ENCODE measurements at places on chromosomes 6 and 20.
A peak's percentile ranks its signal among the peaks of the same experiment; 100 is the strongest.

DNA sequence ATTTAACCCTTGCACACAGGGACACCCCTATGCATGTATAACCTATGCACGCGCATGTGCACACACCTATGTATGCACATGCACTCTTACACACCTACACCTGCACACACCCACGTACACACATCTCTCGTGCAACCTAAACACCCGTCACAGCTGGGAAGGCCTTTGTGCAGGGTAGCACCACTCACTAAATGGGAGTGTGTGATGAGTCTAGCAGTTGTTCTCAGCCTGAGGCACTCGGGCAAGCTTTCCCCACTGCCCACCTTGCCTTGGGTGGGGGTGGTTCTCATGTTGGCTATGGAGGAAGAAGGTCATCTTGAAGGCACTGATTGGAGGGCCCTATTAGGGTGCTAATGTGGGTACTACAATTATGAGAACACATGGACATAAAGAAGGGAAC lies 85.8 kb downstream of the DLL1 start:
- DNase-seq, result no peak

- DNase-seq, result no peak
Observed at GRCh38 chr20:38854654-38855066, 49.2 kb downstream of the PPP1R16B start.

DNA sequence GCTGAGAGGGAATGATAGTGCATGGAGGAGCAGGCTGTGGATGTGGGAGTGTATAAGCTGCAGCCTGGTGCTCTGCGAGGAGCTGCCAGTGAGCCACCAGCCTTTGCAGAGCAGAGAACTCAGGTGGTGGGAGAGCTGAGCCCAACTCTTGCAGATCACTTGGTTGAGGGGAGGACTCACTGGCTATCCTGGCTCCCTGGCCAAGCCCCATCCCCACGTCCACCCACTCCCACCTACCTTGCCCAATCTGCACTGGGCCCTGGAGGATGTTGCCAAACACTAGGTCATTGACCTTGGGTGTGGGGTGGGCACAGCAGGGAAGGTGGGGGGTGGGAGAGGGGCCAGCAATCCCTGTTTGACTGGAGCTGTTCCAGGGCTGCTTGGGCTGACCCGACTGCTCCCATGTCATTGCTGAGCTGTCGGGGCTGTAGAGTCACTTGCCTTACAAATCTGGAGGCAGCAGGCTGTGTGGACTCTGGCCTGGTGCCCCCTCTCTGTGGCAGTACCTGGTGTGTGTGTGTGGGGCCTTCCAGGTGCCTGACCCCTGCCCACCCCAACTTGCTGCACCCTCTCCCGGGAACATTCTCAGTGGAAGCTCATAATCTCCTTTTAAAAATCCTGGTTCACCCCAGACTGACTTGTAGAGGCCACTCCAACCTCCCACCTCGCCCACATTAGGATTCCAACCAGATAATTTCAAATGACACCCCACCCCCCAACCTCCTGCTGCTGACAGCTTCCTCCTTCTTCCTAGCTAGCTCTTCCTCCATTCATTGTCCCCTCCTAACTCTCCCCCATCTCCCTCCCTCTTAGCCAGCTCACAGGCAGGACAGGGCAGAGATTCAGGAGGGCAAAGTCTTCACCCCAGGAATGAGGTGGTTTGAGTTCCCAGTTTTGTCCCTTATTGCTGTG lies 162.3 kb downstream of the MRPL14 start:
- DNase-seq, result no peak

DNA sequence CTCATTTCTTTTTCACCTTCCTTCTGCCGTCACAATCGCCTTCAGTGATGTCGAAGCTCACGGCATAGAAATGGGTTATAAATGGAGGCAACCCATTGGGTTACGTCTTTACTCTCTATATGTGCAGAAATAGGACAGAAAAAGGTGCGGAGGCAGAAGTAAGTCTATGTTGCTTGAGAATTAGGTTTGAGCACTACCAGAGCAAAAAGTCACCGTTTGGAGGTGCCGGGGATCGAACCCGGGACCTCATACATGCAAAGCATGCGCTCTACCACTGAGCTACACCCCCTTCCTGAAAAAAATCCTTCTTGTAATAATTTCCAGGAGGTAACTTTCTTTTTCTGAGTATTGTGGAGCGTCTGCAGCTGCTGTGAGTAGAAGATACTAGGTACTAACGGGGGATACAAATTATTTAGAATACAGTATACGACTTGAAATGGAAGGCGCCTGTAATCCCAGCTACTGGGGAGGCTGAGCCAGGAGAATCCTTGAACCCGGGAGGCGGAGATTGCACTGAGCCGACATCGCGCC lies 134.2 kb downstream of the TRIM27 start:
- DNase-seq, result no peak

DNA sequence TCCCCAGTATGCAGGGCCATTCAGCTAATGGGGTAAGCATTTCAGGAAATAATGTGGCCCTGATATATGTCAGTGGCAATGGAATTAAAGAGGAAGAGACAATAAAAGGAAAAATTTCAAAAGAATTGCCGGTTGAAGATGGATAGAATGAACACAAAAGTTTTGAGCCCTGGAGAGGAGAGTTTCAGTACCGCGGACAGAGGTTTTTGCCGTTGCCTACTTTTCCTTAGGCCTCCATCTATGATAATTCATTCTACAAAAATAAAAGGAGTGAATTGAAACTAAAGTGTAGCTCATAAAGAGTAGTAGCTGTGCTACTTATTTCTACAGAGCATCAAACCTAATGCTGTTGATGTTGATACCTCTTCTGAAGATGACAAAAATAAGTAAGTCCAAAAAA lies 140.7 kb downstream of the RNASET2 start:
- no peak for DNase-seq

DNA sequence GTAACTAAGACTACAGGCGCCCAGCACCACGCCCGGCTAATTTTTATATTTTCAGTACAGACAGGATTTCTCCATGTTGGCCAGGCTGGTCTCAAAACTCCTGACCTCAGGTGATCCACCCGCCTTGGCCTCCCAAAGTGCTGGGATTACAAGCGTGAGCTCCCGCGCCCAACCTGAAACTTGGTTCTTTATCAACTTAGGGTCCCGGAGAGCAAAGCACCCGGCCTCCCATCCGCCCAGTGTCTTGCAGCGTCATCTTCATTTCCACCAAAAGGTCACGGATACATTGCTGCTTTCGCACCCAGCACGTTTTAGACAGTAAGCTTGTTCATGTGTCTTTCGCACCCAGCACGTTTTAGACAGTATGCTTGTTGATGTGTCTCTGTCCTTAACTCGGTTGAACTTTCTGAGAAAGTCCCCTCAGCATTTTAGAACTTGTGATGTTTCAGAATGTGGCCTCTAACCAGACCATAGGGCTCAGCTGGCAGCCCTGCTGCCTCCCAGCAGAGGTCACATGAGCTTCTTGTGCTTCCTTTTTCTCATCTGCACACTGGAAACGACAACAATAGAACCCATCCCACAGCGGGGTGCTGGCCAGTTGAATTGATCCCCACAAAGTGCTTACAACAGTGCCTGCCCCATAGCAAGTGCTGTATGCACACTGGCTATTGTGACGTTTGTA lies 48.8 kb downstream of the PRR18 start:
- no peak for DNase-seq

- DNase-seq, result peak; percentile 25
Observed at GRCh38 chr20:16115911-16116552, 457.2 kb downstream of the KIF16B start.

- no peak for DNase-seq
Observed at GRCh38 chr20:51625105-51625504, 82.6 kb upstream of the NFATC2 start.

GRCh38 chr6:33739571-33739970 lies 7.1 kb downstream of the IP6K3 start:
- no peak for DNase-seq

- DNase-seq, result peak; percentile 89
Observed at GRCh38 chr6:32894085-32895005, 40.4 kb downstream of the PSMB9 start.

- DNase-seq, result peak; percentile 39
Observed at GRCh38 chr6:54655162-54655561, 191.4 kb upstream of the FAM83B start.

- no peak for DNase-seq
Observed at GRCh38 chr6:148382861-148383260, 40.2 kb downstream of the SASH1 start.

- no peak for DNase-seq
Observed at GRCh38 chr6:100633096-100633777, 168.5 kb upstream of the SIM1 start.

DNA sequence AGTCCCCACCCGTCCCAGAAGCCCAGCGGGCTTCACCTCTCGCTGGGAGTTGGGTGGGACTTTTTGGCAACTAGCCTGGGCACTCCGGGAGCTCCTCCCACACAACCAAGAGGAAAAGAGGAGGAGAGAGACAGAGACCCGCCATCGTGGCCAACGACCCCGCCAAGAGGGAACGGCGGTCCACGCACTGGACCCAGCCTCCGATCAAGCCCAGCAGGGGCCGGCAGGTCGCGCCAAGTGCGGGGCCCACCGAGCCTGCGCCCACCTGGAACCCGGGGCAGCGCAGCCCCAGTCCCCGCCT lies 3.0 kb upstream of the TMEM14C start:
- no peak for DNase-seq

DNA sequence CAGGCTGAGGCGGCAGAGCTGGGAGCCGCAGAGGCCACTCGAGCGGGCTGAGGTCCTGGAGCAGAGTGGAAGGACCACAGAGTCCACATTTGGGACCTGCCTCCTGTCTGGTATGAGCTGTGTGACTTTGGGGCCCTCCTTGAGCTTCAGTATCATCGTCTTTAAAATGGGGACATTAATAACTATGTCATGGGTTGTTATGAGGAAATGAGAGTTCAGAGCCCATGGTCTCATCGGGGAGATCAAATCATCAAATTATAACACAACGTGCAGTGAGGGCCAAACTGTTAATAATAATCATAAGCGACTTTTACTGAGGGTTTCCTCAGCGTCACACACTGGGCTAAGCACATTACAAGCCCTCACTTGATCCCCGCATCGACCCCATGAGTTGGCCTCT lies 49.9 kb upstream of the CCDC167 start:
- DNase-seq, result no peak

- no peak for DNase-seq
Observed at GRCh38 chr20:52837378-52837777, 134.8 kb upstream of the TSHZ2 start.

DNA sequence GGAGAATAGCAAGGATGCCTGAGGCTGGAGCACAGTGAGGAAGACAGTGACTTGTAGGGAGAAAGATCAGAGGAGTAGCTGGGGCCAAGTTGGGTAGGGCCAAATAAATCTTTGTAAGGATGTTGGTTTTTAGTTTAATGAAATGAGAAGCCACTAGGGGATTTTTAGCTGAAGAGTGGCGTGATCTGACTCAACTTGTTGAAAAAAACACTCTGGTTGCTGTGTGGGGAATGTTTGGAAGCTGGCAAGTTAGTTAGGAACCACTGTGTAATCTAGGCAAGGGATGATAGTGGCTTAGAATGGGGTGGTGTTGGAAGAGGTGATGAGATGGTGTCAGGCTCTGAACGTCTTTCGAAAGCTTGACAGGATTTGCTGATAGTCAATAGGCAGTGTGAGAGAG lies 176.1 kb upstream of the HDDC2 start:
- DNase-seq, result no peak

DNA sequence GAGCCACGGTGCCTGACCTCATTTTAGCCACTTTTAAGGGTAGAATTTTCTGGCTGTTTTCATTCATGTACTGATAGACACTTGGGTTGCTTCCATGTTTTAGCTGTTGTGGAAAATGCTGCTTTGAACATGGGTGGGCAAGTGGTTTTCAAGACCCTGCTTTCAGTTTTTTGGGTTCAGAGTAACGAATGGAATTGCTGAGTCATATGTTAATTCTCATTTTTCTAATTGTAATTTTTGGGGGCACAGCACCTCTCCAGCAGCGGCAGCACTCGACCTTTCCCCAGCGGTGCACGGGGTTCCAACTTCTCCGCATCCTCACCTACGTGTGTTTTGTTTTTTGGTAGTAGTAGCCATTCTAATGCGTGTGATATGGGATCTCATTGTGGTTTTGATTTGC lies 5.4 kb downstream of the NQO2 start:
- DNase-seq, result no peak

GRCh38 chr6:24520929-24521546 lies 26.3 kb downstream of the ALDH5A1 start:
- no peak for DNase-seq

DNA sequence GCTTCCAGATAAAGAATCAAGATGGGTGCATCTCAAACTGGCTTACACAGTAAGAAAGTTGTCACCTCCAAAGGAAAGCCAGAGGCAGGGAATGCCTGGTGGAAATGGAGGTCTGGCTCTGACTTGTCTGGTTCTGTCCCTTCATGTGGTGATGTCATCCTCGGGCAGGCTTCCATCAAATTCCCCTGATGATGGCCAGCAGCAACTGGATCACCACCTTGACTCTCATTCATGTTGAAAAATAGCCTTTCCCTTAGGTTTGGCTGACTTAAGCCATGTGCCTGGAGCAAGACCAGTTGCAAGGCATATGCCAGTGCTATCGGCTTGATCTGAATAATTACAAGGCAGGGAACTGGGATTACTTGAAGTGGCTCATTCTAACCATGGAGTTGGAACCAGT lies 28.8 kb downstream of the IMPG1 start:
- no peak for DNase-seq

- DNase-seq, result peak; percentile 61
Observed at GRCh38 chr6:148747471-148748165, 788 bp downstream of the UST start.

- DNase-seq, result no peak
Observed at GRCh38 chr6:63947792-63948529, 312.4 kb downstream of the PHF3 start.

All from NCI-H1092 treated with DMSO at 0.1 percent for 48 hours (cell line).